Left lobe of liver (tissue), 2 donors: ENCODE measurements at places on chromosomes 3 and 15. TPM values are rescaled to one million over a fixed set of nuclear protein-coding genes. Genes with fewer than 3 reads are reported as not detected.
A peak's percentile ranks its signal among the peaks of the same experiment; 100 is the strongest.

- no peak for DNase-seq
These were observed 125.0 kb downstream of the ASB7 start for GRCh38 chr15:100727291-100727851.

GRCh38 chr15:81363276-81363675 lies 10.7 kb downstream of the TMC3 start:
- DNase-seq: no peak

- DNase-seq: no peak
These were observed 101.5 kb downstream of the CHRNA7 start for GRCh38 chr15:32131803-32132202.

GRCh38 chr3:138673641-138674530 lies 65.3 kb downstream of the FAIM start:
- no peak for DNase-seq

DNA sequence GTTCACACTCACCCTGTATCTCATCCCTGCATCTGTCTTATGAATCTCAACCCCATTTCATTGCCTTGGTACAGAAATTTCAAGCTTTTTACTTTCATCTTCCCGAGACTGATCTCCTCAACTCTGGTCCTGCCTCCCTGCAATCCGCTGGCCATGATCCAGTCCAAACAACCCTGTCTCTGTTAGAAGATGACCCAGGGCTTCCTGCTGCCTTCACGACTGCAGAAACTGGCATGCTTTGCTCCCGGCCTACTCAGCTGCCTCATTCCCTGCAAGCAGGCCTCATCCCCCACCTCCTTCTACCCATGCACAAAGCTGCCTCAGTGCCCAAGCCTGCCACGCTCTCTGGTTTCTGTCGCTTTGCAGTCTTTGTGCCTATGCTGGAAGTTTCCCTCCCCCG lies 12.4 kb downstream of the HES1 start:
- peak; percentile 78 for DNase-seq

DNA sequence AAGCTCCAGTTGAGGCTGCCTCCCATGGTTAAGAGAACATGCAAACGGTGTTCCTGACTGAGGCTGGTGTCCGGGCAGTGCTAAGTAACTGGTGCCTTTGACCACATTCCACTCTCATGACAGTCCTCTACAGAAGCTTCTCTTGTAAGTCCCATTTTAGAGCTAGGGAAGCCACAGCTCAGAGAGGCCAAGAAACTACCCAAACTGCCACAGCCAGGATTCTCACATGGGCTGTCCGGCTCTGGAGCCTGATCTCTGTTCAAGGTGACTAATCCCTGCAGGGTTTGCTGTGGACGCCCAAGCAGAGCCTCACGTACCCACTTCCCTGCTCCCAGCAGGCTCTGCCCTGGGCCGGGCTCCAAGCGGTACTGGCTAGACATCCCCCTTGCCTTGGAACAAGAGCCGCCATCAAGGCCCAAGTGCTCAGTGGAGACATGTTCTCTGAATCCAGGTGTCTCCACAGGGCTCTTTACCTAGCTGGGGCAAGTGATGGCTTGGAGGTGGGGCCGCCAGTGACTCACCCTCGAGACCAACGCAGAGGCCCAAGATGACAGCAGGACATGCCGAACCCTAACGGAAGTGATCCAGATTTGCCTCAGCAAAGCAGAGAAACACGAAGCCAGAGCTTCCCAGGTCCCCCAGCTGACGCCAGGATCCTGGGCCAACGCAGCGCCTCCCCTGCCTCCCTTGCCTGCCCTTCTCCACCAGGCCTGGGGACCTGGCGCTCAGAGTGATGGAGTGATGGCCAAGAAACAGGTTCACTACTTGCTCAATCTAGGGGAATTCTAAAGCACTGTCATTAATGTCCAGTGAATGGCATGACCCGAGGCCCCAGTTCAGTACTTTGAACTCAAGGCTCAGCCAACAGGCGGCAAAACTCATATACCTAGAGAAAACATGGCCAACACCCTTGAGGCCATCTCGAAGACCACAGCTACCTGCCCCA lies 24.4 kb downstream of the KLHL25 start:
- DNase-seq: peak; percentile 85

GRCh38 chr3:153158961-153159735 lies 2.9 kb upstream of the RAP2B start:
- DNase-seq: no peak

DNA sequence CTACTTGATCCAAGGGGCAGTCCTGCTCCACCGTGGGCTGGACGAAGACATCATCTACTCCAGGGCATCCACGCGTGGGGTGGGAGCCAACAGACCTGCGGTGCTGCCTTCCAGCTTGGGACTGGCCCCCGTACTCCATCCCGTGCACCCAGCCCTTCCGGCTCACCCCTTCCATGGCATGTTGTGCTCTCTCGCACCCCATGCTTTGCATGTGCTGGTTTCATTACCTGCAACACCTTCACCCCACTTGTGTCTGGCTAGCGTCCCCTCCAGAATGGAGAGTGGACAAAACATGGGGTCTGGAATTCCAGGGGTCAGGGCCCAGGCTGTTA lies 30.2 kb downstream of the SEMA7A start:
- DNase-seq: no peak

DNA sequence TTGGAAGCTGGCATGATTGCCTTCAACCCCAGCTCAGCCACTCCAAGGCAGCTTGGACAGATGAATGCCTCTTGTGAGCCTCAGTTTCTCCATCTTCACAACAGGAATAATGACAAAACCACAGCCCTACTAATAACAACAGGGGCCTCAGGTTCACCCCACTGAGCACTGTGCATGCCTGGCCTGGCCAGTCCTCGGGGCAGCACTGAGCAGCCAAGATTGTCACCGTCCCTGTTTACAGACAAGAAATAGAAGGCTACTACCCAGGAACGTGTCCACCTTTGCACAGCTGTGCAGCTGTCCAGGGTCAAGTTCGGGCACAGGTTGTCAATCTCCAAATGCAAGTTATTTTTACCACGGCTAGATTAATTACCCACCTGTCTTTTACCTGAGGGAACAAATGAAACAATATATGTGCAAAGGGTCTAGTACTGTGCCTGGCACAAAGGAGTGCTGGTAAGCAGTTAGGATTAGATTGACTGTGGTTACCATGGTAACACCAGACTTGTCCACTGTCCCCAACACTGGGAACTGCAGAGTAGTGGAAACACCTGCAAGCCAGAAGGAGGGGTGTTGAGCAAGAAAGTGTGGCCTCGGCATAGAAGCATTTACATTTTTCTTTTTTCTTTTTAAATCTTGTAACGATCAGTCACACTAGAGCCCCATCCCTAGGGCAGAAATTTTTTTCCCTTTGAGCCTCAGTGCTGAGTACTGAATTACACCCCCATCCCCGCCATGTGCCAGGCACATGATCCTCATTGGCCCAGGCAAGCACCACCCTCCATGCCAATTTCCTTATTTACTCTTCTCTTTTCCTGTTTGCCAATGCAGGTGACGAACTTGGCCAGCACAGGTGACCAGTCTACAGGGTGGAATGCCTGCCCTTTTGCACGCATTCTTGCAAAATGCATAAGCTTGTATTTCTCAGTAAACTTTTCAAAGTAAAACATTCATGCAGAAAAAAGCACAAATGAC lies 66.3 kb upstream of the SLC6A6 start:
- DNase-seq: peak; percentile 87

DNA sequence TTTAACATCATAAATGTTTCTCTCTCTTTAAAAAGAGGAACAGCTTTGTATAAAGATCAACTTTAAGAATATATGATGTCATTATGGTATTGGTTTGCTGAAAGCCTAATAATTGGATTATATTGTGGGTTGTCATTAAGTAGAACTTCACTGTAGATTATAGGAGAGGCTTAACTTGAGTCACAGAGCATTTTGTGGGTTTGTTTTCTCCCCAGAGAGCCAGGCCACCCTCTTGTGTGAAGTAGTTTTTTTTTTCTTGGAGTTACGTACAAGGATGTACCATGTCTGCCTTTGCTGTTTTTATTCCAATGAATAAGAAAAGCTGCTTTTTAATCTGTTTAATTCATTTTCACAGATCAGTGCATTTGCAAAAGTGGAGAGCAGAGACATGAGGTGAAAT lies 354.8 kb upstream of the TBL1XR1 start:
- DNase-seq: no peak

- no peak for DNase-seq
These were observed 89.0 kb downstream of the MRPL46 start for GRCh38 chr15:88378188-88378637.

DNA sequence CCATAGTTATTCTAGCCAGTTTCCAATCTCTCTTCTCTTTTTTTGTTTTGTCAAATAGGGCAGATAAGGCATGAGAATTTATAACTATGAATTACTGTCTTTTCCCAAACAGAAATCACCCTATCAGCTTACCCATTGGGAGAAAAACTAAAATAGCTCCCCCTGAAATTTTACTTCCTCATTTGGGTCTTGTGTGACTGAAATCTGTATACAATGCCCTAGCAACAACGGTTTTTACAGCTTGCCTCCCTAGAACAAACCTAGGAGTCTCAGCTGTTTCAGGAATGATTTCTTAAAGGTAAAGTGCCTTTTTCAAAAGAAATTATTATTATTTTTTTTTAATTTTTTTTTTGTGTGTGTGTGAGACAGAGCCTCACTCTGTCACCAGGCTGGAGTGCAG lies 56.8 kb downstream of the CD86 start:
- no peak for DNase-seq

GRCh38 chr3:129252748-129253147 lies 3.3 kb downstream of the COPG1 start:
- no peak for DNase-seq

DNA sequence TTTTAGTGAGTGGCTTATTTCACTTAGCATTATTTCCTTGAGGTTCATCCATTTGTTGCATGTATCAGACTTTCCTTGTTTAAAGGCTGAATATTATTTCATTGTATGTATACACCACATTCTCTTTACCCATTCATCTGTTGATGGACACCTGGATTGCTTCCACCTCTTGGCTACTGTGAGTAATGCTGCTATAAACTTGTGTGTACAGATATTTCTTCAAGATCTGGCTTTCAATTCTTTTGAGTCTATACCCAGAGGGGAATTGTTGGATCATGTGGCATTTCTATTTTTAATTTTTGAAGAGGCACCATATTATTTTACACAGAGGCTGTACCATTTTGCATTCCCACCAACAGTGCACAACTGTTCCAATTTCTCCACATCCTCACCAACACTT lies 313.5 kb downstream of the RPLP1 start:
- no peak for DNase-seq

DNA sequence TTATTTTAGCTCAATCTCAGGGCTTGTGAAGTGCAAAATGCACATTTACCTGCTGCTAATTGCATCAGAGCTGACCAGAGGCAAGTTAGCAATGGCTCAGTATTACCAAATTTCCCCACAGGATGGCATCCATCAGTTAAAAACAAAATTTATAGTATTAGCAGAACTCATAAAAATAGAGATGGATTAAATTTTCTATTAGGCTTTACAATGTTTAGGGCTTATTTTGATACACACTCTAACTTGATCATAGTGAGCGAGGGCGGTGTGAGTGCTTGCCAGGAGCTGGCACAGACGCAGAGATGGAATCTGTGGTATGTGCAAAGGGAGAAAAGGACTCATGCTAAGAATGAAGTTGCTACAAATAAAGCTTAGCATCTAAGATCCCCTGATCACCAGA lies 241.0 kb downstream of the NSUN3 start:
- no peak for DNase-seq

- DNase-seq: no peak
These were observed 28.9 kb downstream of the PDCD10 start for GRCh38 chr3:167705840-167706239.

- no peak for DNase-seq
These were observed 33.6 kb downstream of the DMXL2 start for GRCh38 chr15:51588966-51589365.

DNA sequence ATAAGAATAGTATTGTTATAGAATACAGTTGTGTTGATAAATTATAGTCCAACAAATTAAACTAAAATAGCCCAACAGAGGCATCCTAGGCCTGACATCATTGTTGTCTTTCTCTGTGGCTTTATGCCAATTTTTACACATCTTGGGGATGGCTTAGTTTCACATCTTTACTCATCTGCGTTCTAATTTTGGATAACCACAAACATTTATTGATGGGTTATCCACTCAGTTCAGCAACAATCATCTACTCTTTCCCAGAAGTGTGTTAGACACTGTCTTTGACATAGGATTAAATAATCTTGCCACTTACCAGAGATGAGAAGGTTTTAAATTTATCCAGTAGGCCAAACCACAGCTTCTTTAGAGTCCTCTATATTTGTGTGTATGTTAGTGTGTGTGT lies 120.8 kb upstream of the PHLDB2 start:
- no peak for DNase-seq

GRCh38 chr3:52777959-52778805 lies 783 bp downstream of the ITIH1 start:
- peak; percentile 85 for DNase-seq

DNA sequence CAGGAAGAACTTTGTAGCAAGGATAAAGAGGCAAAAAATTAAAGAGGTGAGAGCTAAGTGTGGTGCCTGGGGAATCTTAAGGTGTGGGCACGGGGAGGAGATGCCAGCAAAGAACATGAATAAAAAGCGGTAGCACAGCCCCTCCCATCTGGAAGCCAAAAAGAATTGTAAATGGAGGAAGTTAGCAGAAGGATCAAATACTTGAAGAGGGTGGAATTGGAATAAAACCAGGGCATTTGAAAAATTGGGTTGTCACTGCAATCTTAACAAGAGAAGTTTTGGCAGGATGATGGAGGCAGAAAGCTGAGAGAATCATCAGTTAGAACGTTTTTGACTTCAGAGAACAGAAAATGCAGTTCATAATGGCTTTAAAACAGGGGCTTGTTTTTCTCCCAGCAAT lies 2.4 kb downstream of the CCR2 start:
- no peak for DNase-seq

DNA sequence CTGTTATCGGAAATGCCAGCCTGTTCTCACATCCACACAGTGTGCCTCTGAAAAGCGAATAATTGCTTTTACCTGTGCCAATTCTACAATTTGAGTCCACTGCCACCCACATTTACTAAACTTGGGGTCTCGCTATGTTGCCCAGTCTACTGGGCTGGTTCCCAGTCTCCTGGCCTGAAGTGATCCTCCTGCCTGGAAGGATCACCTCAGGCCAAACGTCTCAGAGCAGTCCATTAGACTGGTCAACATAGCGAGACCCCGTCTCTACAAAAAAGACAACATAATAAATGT lies 827 bp upstream of the INO80 start:
- no peak for DNase-seq

Gene ACKR2
- 17.6 TPM for total RNA-seq

Gene SFMBT1
- 14.0 TPM for total RNA-seq

Gene C3orf49
- not detected for total RNA-seq

Gene CPN2
- 159 TPM for total RNA-seq

Gene FANCD2OS
- total RNA-seq: not detected

Gene ALS2CL
- 24.2 TPM for total RNA-seq

Gene FAM174B
- 4.3 TPM for total RNA-seq

Gene LMAN1L
- not detected for total RNA-seq

Gene FMN1
- total RNA-seq: 1.2 TPM
